ENCODE measurements at places on chromosomes 12 and 14. TPM values are rescaled to one million over a fixed set of nuclear protein-coding genes. Genes with fewer than 3 reads are reported as not detected.

The ANKRD52 gene
- 9.0 TPM for total RNA-seq

The GUCY2C gene
- not detected for total RNA-seq

The AQP2 gene
- total RNA-seq: not detected

The CLEC9A gene
- total RNA-seq: not detected

The DHH gene
- total RNA-seq: under 0.01 TPM

The IRAK3 gene
- total RNA-seq: 7.4 TPM

The RPL10L gene
- total RNA-seq: not detected

The ANAPC5 gene
- total RNA-seq: 99.9 TPM

The PLA2G1B gene
- total RNA-seq: not detected

The SERPINA1 gene
- total RNA-seq: under 0.01 TPM

The HOXC11 gene
- not detected for total RNA-seq

The MYH6 gene
- total RNA-seq: not detected

The ENDOU gene
- 0.17 TPM for total RNA-seq

The SLCO1C1 gene
- not detected for total RNA-seq

The MYBPC1 gene
- total RNA-seq: not detected

The SMIM41 gene
- total RNA-seq: 2.0 TPM

The EEF1AKMT3 gene
- 8.9 TPM for total RNA-seq

The LPAR5 gene
- not detected for total RNA-seq

The PTGER2 gene
- total RNA-seq: 30.0 TPM

The TDRD9 gene
- 0.50 TPM for total RNA-seq

The TMPRSS12 gene
- not detected for total RNA-seq

The NUAK1 gene
- 4.6 TPM for total RNA-seq

The TMEM121 gene
- total RNA-seq: 8.0 TPM

The KRT3 gene
- not detected for total RNA-seq

The MFAP5 gene
- total RNA-seq: 9.0 TPM

The TMEM263 gene
- total RNA-seq: 81.7 TPM

The HSPB8 gene
- 21.3 TPM for total RNA-seq

Data from fibroblast of lung (primary cell).